Activated CD4-positive, alpha-beta T cell treated with anti-CD3 and anti-CD28 coated beads for 24 hours (primary cell): ENCODE measurements at places on chromosomes 5 and 9.

- no peak for DNase-seq
These were observed 1.1 kb upstream of the UBE2QL1 start for GRCh38 chr5:6447384-6448140.

- DNase-seq: no peak
These were observed 1564.0 kb upstream of the CDH9 start for GRCh38 chr5:28602429-28602828.

DNA sequence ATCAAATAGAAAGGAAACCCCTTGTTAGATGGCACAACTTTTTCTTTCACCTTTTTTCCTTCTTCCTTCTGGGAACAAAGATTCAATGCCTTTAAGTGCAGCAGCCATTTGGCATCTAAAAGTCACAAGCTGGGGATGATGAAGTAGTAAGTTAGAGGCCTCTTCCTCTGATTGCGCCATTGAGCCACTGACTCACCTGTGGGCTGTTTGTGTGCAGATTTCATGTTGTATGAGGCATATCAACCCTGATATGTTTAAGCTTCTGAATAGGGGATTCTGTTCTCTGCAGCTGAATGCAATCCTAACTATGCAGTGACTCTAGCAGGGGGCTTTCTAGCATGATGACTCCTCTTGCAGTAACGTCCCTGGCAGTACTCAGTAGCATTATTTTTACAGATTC is 599.9 kb downstream of the CSNK1G3 start:
- DNase-seq: no peak

GRCh38 chr5:60826653-60827052 is 17.4 kb downstream of the ELOVL7 start:
- no peak for DNase-seq

- no peak for DNase-seq
These were observed 490 bp downstream of the ICE1 start for GRCh38 chr5:5422819-5423515.

DNA sequence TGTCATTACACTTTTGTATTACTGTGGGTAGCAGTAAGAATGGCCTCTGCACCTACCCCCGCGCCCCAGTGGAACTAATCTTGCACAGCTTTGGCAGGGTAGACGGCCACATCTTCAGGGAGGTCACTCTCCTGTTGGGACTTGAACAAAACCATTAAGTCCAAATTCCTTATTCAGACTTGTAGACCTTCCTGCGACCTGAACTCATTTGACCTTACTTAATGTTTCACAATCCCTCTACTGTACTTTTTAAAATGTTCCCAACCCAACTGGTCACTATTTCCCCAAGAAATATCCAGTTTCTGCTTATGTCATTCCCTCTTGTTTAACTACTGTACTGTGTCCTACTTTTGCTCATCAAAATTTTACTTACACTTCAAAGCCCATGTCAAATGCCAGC is 5.3 kb upstream of the FAM120AOS start:
- DNase-seq: no peak
